Prostate gland (tissue), 2 donors: ENCODE measurements at places on chromosomes 1 and 21.

- DNase-seq: no peak
Observed at GRCh38 chr1:236168716-236169429, 26.5 kb downstream of the GPR137B start.

GRCh38 chr1:229924639-229925038 lies 142.4 kb upstream of the GALNT2 start:
- no peak for DNase-seq

- DNase-seq: no peak
Observed at GRCh38 chr1:214511639-214511998, 39.8 kb downstream of the PTPN14 start.

- no peak for DNase-seq
Observed at GRCh38 chr1:203175827-203176241, 208 bp upstream of the MYBPH start.

- DNase-seq: no peak
Observed at GRCh38 chr21:45335151-45335760, 47.6 kb upstream of the POFUT2 start.

DNA sequence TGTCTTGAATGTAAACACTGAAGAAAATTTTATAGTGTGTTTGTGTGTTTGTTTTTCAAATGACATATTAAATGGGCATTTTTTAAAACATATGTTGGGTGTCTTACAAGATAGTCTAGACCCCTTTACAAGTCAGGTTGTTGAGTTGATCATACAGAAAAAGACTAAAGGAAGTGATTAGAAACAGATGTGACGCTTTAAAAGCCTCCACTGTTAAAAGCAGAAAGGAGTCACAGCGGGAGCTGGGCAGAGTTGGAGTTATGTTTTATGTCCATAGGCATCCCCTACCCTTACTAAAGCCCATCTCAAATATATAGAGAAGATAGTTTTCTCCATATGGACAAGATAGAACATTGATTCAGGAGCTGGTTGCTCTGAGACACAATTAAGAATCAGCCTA lies 393.9 kb downstream of the PLPP3 start:
- DNase-seq: no peak

DNA sequence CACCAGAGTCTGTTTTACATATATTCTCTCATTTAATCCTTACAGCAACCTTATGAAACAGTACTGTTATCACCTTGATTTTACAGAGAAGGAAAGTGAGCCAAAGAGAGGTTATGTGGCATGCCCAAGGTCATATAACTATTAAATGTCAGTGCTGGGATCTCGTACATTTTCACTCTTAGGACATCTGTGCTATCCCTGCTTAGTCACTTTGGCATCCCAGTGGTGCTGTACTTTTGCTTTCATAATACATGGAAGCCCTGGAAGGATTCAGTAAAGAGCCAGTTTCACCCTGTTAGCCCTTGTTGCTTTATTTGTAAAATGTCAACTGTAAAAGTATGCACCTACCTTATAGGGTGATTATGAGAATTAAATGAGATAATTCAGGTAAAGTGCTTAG lies 104.4 kb downstream of the NFIA start:
- DNase-seq: no peak

DNA sequence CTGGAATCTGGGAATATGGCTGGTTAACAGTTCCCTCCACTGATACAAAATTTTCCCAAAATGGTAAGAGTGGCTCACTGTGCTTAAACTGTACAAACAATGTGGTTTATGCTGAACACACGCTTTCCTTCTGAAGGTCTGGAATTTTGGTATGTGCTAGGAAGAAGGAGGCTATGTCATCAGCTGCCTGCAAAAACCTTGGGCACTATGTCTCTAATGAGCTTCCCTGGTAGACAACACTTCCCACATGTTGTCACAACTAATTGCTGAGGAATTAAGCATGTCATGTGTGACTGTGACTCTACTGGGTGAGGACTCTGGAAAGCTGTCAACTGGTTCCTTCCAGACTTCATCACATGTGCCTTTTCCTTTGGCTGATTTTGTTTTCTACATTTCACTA lies 29.2 kb downstream of the IPP start:
- no peak for DNase-seq

DNA sequence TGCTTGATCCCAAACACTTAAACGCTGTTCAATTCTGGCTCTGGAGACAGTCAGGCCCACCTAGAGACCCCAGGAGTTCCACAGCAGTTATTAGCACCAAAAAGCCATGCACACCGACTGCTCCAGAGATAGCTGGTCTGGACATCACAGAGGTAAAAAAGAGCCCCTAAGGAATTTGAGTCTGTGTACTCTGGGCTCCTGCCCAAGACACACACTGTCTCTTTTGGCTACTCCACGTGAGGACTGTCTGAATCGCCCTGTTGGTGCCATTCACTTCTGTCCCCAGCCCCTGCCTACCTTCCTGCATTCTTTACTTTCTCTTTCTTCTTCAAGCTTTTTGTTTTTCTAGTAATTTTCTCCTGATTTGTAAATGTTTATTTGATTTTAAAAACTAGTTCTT lies 197.4 kb downstream of the ADGRL2 start:
- peak; percentile 53 for DNase-seq

DNA sequence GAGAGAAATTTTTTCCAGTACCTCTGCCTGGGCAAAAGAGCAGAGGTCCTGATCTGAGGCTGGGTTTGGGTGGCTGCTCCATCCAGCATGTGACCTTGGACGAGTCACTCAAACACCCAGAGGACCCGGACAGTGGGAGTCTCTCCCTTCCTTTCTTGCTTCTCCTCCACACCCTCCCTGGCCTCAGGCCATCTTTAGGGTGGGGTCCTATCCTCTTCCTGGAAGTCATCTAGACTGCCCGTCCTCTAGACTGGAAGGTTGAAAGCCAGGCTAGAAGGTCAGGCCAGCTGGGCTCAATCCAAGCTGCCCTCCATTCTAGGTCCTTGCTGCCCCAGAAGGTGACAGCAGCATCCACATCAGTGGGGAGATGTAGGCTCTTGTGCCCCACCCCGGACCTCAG lies 599.5 kb downstream of the MATN1 start:
- no peak for DNase-seq

- DNase-seq: no peak
Observed at GRCh38 chr1:226548256-226549093, at the start of gene STUM. TSS of gene STUM (plus strand) at chr1:226548764. CDS start at chr1:226548905, 141 bp downstream.

DNA sequence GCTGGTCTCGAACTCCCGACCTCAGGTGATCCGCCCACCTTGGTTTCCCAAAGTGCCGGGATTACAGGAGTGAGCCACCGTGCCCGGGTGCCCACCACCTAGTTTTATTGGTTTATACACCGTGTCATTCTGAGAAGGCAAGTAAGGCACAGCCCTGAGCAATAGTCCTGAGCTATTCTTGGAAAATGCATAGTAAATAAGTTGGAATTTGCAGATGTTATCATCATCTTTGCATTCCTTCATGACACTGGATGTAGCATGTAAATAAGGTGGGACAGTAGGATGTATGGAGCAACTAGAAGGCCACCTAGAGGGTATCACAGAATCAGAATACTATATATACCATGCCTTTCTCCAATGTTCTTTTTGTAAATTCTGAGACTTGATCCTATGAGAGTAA lies 11.0 kb downstream of the TOR1AIP2 start:
- DNase-seq: no peak

DNA sequence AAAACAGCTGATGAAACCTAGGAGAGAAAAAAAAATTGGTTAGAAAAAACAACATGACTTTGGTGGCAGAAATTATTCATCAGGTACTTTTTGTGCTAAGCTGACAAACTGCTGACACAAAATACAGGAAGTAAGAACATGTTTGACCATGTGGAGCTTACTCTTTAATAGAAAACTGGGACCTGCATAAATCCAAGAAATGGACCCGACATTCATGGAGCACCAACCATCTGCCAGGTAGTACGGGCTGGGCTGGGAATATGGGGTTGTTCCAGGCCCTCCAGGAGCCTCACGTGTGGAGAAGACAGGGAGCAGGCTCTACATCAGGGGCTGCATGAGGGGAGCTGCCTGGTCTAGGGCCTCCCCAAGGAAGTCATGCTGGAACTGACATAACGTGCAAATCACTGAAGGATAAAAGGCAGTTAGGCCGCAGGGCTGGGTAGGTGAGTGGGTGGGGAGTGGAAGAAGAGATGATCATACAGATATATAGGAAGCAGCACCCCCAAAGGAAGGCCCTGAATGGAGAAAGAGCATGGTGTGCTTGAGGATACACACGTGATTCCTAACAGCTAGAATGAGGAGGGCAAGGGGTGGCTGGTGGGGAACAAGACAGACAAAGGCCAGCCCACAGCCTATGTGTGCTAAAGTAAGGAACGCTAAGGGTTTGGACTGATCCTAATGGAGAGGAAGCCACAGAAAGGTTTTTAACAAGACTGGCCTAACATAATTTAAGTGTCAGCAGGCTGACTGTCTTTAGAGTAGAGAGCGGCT lies 26.1 kb downstream of the CD58 start:
- DNase-seq: no peak

DNA sequence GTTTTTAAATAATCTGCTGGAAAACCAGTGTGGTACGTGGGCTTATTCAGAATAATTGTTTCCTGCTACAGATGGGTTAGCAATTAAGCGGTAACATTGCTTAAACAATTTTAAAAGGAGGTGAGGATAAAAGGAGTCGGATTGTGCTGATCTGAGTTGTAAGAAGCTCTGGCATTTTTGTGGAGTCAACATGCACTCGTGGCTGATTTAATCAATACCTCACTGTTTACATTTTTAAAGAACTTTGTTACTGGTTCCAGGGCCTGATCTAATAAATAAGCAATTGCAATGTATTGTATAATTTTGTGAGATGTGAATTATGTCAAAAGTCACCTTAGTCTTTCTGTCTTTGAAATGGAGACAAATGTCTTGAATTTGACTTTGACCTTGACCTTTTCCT lies 474.0 kb downstream of the SETD4 start:
- DNase-seq: no peak

DNA sequence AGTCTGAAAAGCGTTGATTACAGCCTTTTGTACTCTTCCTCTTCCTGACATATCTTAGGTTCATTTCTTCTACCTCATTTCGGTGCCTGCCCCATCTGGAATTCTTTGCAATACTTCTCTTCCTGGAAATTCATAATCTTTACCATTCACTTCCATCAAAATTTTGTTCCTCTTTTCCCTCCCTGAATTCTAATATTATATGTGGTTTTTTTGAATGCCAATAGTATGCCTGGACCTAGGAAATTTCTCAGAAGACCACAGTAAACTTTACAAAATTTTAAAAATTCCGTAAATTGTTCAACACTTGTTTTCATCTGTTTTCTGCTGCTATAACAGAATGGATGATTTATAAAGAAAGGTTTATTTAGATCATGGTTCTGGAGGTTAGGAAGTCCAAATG lies 76.8 kb downstream of the MAP3K7CL start:
- DNase-seq: no peak

DNA sequence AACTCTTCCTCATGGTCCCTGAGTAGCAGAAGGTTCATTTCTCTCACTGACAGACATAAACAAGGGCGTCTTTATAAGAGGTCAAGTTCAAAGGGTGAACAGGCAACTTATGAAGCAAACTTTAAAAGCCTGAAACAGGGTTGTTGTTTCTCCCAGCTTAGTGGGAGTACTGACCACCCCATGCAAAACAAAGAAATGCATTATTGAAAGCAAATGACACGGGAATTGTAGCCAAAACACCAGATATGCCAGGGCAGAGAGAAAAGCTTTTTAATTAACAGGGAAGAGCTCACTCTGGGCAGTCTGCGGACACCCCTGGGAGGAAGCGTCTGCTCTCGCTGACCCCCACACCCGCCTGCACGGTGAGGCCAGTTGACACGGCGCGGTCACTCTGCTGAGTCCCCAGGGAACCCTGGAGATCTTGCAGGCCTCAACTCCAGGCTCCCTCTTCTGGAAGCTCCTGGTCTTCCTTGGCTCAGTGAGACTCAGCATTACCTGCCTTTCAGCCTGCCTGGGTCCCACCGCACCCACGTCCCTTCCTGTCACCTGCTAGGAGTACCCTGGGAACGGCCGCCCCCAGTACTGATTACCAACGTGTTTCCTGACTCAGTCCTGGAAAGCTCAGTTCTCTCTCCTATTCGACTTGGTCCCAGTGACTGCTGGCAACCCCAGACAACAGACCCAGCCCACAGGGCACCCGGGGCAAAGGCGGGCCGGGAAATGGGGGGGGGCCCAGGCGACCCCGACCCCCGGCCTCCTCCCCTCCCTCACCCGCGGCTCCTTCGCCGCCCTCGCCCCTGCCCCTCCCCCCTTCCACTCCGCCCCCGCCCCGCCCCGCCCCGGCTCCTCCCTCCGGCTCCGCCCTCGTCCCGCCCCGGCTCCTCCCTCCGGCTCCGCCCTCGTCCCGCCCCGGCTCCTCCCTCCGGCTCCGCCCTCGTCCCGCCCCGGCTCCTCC lies 972 bp downstream of the CFAP410 start:
- DNase-seq: peak; percentile 64

DNA sequence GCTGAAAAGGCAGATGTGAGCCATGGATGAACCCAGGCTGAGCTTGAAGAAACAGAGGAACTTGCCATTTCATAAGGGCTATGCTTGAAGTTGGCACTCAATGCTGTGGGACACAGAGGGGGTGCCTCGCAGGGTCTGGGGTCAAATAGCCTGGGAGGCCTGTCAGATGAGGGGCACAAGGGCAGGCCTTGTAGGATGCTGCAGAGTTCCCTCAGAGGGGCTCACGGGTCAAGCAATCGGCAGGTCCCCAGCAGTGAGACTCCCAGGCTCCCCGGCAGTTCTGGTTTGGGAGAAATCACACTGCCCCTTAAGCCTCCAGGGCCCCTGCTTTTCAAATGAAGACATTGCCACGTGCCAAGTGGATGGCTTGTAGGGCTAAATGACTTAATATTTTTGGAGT lies 116.7 kb upstream of the GRIK3 start:
- DNase-seq: no peak

DNA sequence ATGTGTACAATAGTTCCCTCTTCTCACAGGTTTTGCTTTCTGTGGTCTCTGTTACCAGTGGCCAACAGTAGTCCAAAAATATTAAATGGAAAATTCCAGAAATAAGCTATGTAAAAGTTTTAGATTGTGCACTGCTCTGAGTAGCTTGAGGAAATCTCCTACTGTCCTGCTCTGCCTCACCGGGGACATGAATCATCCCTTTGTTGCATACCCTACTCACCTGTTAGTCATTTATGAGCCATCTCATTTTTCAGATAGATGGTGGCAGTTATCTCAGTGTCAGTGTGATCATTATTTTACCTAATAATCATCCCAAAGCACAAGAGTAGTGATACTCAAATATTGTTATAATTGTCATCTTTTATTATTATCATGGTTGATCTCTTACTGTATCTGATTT lies 688.1 kb downstream of the PLA2G4A start:
- no peak for DNase-seq
